ENCODE measurements at places on chromosomes 1 and 21.

GRCh38 chr1:239954836-239955235, 136.8 kb upstream of the FMN2 start:
- DNase-seq = no peak
- H3K4me3 ChIP-seq = no peak overlapping the region
- H3K36me3 ChIP-seq = no peaks in the 10 kb centered on the region
- H3K4me1 ChIP-seq = no peaks in the 10 kb centered on the region

DNA sequence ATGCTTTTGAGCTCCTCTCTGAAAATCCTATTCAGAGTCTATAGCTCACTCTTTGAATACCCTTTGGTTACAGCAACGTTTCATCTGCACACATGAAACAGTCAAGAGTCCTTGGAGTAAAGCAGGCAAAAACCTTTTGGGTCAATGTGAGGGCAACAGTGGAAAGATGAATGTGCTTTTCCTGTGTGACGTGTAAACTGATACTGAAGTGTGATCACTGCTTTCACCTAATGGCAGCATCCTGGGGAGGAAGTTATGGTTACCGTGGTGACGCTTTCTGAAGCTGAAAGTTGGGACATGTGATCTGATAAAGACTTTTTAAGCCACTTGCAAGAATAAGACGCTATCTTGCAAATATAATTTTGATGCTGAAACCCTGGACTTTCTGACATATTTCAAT, 160.0 kb downstream of the SEC16B start:
- H3K4me1 ChIP-seq = no peaks in the 10 kb centered on the region
- H3K27ac ChIP-seq = no peak overlapping the region
- no peak for DNase-seq
- H3K36me3 ChIP-seq = no peaks in the 10 kb centered on the region

DNA sequence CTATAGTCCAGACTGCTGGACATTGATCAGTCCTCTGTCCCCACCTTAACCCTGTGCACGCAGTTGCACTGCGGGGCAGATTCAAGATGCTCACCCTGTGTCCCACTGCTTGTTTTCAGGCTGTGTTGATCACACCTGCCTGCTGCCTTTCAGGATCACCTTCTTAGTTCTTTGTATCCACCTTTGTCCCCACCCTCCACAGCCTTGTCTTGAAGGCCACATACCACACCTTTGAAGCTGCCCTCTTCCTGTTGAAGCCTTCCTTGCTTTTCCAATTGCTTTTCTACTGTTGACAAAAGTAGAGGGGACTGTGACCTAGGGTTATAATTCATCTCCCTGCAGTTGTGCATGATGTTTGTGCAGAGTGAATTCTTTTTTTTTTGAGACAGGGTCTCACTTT, 32.7 kb downstream of the UCK2 start:
- no peak overlapping the region for H3K27ac ChIP-seq
- H3K4me1 ChIP-seq = peaks cover 30% of the 10 kb centered on the region
- no peak overlapping the region for H3K4me3 ChIP-seq
- no peak for DNase-seq
- no peaks in the 10 kb centered on the region for H3K27me3 ChIP-seq

DNA sequence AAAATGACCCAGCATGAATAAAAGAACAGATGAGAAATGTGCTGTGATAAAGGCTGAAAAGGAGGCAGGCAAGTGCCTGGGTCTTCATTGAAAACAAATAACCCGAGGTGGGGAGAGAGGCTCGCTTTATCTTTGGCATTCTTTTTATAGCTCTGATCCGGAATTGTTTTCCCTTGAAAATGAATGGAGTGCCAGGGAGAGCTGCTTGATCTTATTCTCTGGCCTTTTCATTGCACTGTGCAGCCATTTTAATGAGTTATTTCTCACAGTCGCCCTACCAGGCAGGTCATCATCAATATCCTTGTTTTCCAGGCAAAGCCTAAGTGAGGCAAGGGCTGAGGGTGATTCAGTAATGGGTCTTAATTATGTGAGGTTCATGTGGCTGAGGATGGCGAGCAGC, 39.8 kb upstream of the HLX start:
- no peak for DNase-seq
- H3K36me3 ChIP-seq = no peaks in the 10 kb centered on the region
- no peak overlapping the region for H3K27ac ChIP-seq
- H3K4me1 ChIP-seq = no peaks in the 10 kb centered on the region
- peaks cover 2% of the 10 kb centered on the region for H3K27me3 ChIP-seq
- H3K4me3 ChIP-seq = no peak overlapping the region

GRCh38 chr1:230937371-230937770, 41.3 kb downstream of the TTC13 start:
- peaks cover 23% of the 10 kb centered on the region for H3K4me1 ChIP-seq
- no peak overlapping the region for H3K4me3 ChIP-seq
- H3K36me3 ChIP-seq = peaks cover 33% of the 10 kb centered on the region

DNA sequence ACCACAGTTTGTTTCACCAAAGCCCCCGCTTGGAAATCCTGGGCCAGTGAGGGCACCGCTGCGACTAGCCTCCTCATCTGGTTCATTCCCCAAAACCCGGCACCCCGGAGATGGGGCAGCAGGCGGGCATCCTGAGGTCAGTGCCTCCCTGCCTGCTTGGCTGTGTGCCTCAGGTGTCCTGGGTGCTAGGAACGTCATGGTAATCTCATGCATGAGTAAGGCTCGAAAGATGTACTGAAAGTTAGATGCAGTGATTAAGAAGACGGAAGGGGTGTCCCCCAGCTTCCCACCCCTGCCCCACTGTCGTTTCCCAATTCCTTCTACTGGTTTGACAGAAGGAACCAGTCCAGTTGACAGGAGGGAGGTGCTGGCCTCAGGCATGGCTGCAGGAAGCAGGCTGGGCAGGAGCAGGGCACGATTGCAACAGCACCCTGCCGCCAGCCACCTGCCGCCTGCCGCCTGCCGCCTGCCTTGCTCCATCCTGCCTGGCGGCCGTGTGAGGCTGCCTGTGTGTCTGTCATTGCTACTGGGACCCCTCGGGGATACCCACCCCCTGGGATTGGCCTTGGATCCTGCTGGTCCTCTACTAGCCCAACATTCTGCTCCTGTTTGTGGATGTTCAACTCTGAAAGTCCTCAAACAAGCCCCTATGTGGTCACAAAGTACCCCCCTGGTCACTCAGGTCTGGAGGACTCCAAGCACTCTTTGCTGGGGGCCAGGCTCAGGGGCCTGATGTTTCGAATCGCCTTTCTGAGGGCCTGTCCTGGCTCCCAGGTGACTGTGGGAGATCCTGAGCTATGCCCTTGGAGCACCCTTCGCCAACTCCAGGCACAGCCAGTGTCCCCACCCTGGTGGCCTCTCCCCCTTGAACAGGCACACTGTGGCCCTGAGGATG, 73.0 kb upstream of the IFFO2 start:
- H3K36me3 ChIP-seq = no peaks in the 10 kb centered on the region
- no peak overlapping the region for H3K4me3 ChIP-seq
- H3K4me1 ChIP-seq = peaks cover 3% of the 10 kb centered on the region
- H3K27ac ChIP-seq = no peak overlapping the region
- no peak for DNase-seq
- peaks cover 10% of the 10 kb centered on the region for H3K27me3 ChIP-seq

DNA sequence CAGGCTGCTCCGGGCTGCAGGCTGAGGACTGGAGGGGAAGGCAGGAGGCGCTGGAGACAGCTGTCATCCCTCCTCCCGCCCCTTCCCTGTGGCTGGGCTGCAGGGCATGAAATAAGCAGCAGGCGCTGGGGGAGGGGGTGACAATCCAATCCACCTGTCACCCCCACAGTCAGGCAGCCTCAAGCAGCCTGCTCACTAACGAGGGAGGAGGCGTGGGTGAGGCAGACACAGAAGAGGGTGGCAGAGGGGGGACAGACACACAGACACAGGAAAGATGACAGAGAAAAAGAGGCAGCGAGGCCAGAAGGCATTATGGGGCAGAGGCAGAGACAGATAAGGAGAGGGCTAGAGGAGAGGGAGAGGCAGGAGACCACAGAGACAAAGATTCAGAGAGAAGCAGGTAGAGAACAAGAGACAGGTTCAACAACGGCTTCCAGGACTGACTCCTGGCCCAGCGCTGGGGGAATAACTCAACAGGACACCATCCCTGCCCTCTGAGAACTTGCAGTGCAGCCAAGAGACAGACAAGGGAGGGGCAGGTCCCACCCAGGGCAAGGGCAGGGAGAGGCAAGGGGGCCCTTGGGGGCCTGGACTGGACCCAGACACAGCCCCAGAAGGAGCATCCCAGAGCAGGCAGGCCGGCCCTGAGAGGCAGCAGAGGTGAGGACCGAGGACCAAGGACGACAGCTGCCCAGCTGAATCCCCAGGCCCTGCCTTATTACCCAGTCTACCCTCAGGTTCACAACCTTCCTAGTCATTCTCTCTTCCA, 11.2 kb downstream of the MEF2D start:
- peak; percentile 25 for DNase-seq
- H3K4me3 ChIP-seq = peak overlapping the region; percentile 7
- H3K36me3 ChIP-seq = peaks cover 28% of the 10 kb centered on the region

- no peaks in the 10 kb centered on the region for H3K36me3 ChIP-seq
- DNase-seq = no peak
- peaks cover 6% of the 10 kb centered on the region for H3K4me1 ChIP-seq
- peak overlapping the region; percentile 60 for H3K4me3 ChIP-seq
- H3K27me3 ChIP-seq = peaks cover 31% of the 10 kb centered on the region
- no peak overlapping the region for H3K27ac ChIP-seq
Measured at GRCh38 chr1:16981269-16981849, 939 bp upstream of the MFAP2 start.

DNA sequence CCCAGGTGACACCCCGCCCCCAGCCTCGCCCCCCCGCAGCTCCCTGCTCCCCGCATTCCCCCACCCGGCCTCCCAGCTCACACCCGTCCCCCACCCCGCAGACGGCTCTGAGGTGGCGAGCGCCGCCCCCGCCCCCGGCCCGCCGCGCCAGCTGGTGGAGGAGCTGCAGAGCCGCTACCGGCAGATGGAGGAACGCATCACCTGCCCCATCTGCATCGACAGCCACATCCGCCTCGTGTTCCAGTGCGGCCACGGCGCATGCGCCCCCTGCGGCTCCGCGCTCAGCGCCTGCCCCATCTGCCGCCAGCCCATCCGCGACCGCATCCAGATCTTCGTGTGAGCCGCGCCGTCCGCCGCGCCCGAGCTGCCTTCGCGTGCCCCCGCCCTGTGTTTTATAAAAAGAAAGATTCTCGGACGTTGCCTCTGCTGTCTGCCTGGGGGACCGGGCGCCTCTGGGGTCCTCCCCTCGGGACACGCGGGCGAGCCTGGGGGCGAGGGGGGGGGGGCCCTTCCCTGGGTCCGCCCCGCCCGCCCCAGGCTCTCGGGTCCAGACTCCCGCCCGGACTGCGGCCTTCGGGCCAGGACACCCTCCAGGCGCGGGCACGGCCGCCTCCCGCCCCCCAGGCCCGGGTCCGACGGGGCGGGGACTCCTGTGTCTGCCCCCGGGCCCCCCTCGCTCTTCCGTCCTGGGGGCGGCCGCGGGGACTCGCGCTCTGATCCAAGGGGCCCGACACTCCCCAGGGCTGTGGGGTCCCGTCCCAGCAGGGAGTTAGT, 1.6 kb upstream of the MMP23B start:
- peak overlapping the region; percentile 74 for H3K4me3 ChIP-seq
- peaks cover 2% of the 10 kb centered on the region for H3K36me3 ChIP-seq
- H3K27me3 ChIP-seq = peaks cover 4% of the 10 kb centered on the region
- H3K27ac ChIP-seq = peak overlapping the region; percentile 97
- DNase-seq = peak; percentile 94

GRCh38 chr1:212608959-212609700, 569 bp downstream of the ATF3 start:
- peak overlapping the region; percentile 98 for H3K27ac ChIP-seq
- peak overlapping the region; percentile 93 for H3K4me3 ChIP-seq
- H3K27me3 ChIP-seq = peaks cover 32% of the 10 kb centered on the region
- peaks cover 65% of the 10 kb centered on the region for H3K4me1 ChIP-seq
- peaks cover 11% of the 10 kb centered on the region for H3K36me3 ChIP-seq

GRCh38 chr1:161196521-161197451, 2.1 kb downstream of the ADAMTS4 start:
- no peaks in the 10 kb centered on the region for H3K36me3 ChIP-seq
- H3K27me3 ChIP-seq = no peaks in the 10 kb centered on the region
- no peak for DNase-seq
- peak overlapping the region; percentile 1 for H3K27ac ChIP-seq
- no peak overlapping the region for H3K4me3 ChIP-seq
- peaks cover 57% of the 10 kb centered on the region for H3K4me1 ChIP-seq

- peaks cover 24% of the 10 kb centered on the region for H3K4me1 ChIP-seq
- peaks cover 14% of the 10 kb centered on the region for H3K36me3 ChIP-seq
- H3K27me3 ChIP-seq = no peaks in the 10 kb centered on the region
- H3K4me3 ChIP-seq = no peak overlapping the region
- peak overlapping the region; percentile 97 for H3K27ac ChIP-seq
Measured at GRCh38 chr1:239718997-239719628, 332.7 kb downstream of the CHRM3 start.

DNA sequence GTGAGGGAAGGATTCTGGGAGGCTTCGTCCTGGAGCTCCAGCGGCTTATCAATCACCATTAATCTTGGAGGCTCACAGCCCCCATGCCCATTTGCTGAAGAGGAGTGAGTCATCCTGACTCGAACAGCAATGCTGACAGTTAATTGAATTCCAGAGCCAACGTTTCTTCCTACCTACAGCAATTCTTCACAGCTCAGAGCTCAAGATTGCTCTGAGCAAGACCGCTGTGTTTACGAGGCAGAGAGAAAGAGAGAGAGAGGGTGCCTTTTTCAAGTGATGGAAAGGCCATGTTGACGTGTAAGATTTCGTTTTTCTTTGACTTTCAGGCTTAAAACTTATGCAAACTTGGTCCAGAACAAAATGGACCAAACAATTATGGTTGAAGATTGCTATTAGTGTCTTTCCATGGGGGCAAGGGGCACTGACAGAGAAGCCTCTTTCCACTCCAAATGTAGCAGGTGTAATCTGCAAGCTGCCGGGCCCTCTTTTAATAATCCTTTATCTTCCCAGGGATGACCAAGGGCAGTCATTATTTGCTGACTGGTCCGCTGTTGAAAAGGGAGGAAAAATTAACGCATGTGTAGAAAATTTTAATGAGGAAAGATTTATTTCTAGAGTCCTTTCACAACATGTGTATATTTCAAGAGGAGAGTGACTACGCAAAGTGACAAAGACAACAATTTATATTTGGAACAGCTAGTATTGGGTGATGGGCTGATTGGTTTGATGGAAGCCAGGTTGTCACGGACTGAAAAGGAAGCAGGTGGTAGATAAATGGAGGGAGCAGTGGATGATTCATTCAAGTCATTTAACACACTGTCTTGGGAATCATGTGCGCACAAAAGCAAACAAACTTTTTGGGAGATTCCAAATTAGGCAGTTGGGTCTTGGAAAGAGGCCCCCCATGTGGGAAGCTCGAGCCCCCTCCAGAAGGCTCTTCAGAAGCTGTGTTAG, 136.1 kb upstream of the IRF2BP2 start:
- H3K27me3 ChIP-seq = peaks cover 2% of the 10 kb centered on the region
- no peaks in the 10 kb centered on the region for H3K4me1 ChIP-seq
- H3K4me3 ChIP-seq = no peak overlapping the region
